ENCODE measurements at places on chromosomes 12 and 14.

- no peak for DNase-seq
Measured at GRCh38 chr14:73124180-73124894, 12.0 kb upstream of the PSEN1 start.

DNA sequence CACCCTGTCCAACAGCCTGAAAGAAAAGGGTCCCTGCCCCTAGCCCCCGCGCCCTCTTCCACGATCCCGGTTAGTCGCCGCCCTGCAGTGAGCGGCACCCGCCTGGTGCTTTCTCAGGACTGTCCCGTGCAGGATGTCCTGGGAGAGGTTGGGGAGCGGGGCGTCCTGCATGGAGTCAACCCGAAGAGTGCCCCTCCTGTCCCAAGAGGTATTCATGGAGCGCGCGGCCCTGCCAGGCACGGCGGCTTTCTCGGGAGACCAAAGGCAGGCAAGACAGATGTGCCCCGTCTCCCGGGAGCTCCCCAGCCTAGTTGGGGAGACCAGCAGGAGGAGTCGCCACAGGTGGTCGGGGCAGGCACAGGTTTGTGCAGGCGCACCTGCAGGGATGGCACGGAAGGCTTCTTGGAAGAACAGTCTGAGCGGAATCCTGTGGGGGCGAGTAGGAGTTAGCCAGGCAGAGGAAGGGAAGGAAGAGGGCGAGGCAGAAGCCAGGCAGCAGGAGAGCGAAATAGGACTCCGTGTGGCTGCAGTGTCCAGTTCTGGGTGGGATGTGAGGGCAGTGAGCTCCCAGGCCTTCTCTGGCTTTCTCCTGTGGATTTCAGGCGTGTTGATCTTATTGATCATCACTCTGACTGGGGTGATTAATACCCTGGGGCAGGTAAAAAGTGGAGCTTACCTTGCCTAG, 723 bp downstream of the SIVA1 start:
- no peak for DNase-seq

DNA sequence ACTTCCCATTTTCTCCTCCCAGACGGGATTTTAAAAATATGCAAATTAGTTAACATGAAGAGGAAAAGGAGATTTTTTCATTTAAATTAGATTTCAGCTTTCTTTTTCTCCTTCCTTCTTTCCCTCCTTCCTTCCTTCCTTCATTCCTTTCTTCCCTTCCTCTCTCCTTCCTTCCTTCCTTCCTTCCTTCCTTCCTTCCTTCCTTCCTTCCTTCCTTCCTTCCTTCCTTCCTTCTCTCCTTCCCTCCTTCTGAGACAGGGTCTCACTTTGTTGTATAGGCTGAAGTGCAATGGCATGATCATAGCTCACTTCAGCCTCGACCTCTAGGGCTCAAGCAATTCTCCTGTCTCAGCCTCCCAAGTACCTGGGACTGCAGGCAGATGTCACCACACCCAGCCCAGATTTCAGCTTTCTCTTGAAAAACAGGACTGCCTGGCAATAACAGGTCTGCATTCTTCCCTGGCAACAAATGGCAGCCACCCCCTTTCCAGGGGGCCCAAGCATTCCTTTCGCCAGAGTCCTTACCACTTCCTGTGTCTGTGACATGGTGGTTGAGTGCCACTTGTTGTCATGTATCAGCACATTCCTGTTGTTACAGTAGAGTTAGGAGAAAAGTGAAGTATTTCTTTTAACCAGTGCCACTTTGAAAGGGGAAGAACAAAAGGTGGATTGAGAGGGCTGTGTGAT, 119.1 kb downstream of the PTPN11 start:
- peak; percentile 75 for DNase-seq

DNA sequence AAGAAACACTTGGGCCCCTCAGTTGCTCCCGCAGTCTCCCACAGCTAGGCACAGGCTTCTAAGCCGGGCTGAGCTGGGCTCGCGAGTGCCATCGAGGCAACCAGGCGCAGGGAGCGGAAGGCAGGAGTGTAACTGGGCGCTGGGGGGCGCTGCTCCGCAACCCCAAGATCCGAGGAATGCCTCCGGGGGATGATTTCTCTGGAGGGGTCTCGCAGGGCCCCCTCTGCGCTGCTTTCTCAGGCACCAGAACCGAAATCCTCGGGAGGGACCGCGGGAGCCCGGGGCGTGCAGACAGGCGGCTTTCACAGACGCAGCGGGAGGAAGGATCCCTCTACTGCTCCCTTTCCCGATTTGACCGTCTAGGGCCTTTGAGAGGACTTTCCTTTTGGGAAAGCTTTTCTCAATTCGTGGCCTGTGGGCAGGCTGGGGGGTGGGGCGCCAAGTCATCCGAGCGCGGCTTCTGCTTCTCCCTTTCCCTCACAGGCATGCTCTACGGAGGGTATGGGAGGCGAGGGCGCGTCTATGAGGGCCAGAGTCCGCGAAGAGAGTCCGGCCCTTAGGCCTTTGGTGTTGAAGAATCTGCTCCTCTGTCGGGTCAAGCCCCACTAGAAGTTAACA, 4.3 kb upstream of the NKX2-1 start:
- DNase-seq = no peak

GRCh38 chr12:81086342-81086741, 8.5 kb downstream of the ACSS3 start:
- DNase-seq = no peak

- DNase-seq = no peak
Measured at GRCh38 chr12:79143803-79144202, 279.2 kb downstream of the SYT1 start.
